ENCODE measurements at places on chromosomes 3 and 15.
A peak's percentile ranks its signal among the peaks of the same experiment; 100 is the strongest.

GRCh38 chr3:27914199-27914598 is 192.1 kb upstream of the EOMES start:
- no peak for DNase-seq

GRCh38 chr3:38552364-38552763 is 56.2 kb downstream of the EXOG start:
- no peak for DNase-seq

- no peak for DNase-seq
Measured at GRCh38 chr3:14431452-14431916, 29.1 kb downstream of the SLC6A6 start.

- no peak for DNase-seq
Measured at GRCh38 chr15:72800833-72801481, 17.4 kb upstream of the ADPGK start.

DNA sequence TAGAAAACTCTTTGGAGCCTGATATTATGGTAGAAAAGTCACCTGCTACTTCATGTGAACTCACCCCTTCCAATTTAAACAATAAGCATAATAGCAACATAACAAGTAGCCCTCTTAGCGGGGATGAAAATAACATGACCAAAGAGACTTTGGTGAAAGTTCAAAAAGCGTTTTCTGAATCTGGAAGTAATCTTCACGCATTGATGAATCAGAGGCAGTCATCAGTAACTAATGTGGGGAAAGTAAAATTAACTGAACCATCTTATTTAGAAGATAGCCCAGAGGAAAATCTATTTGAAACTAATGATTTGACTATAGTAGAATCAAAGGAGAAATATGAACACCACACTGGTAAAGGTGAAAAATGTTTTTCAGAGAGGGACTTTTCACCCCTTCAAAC is 5.1 kb upstream of the SCG5 start:
- no peak for DNase-seq

DNA sequence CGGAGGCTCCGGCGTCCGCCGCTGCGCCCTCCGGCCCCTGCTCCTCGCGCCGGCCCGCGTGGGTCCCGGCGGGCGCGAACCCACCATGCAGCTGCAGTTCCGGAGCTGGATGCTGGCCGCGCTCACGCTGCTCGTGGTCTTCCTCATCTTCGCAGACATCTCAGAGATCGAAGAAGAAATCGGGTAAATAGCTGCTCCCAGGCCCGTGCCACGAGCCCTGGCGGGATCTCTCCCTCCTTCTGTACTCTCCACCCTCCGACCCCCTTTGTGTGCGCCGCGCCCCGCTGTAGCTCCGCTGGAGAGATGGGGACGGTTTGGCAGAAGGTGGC is 263 bp downstream of the ST8SIA2 start:
- DNase-seq: no peak

DNA sequence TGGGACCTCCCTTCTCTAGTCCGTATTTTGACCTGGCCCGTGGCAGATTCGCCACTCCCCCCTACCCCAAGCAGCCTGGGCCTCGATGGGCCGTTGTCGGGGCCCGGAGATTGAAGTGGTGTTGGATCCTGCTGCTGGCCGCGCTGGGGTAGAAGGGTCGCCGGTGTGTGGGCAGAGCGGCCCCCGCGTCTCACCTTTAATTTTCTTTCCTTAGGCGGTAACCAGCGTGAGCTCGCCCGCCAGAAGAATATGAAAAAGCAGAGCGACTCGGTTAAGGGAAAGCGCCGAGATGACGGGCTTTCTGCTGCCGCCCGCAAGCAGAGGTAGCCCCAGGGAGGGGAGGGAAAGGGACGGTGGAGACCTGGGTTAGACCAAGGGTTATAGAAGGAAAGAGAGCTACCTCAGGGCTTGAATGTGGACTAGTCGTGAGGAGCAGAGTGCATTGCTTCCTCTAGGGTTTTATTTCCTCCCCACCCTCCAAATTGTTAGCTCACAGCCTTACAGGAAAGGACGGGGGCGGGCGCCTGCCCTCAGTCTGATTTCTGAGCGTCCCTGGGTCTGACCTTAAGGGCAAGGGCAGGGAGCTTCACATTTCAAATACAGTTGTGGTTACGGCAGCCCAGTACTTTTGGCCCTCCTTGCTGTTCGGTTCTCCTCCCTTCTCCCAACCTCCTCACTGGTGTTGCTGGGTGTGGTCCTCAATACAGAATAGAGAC is 799 bp downstream of the SERF2 start:
- DNase-seq: peak; percentile 63

GRCh38 chr15:90138071-90138833 is 36.0 kb upstream of the IDH2 start:
- no peak for DNase-seq

GRCh38 chr3:159877924-159878323 is 110.7 kb upstream of the IL12A start:
- DNase-seq: no peak

GRCh38 chr3:69095636-69096035 is 10.9 kb downstream of the ARL6IP5 start:
- peak; percentile 46 for DNase-seq

DNA sequence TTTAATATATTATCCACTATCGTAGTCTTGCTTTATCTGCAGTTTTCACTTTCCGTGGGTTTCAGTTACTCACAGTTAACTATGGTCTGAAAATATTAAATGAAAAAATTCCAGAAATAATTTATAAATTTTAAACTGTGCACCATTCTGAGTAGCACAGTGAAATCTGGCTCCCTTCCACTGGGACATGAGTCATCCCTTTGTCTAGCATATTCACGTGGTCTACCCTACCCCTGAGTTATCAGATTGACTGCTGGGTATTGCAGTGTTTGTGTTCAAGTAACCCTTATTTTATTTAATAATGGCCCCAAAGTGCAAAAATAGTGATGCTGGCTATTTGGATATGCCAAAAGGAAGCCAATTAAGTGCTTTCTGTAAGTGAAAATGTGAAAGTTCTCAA is 539.5 kb upstream of the AGTR1 start:
- no peak for DNase-seq

DNA sequence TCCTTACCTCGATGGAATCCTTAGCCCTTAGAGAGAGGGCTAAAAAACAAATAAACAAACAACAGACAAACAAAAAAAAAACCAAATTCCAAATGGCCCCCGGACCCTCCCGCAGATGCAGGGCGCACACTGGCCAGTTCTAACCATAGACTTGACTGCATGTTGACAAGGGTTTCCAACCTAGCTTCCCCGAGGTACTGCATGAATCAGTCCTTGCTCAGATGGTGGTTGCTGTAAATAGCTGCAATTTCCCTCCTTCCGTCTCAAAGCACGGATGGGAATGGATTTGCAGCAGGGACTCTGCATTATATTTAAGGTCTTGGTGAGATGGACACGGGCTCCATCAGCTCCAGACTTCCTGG is 162.8 kb downstream of the CD47 start:
- no peak for DNase-seq

GRCh38 chr3:193837347-193837827 is 244.4 kb downstream of the OPA1 start:
- no peak for DNase-seq

DNA sequence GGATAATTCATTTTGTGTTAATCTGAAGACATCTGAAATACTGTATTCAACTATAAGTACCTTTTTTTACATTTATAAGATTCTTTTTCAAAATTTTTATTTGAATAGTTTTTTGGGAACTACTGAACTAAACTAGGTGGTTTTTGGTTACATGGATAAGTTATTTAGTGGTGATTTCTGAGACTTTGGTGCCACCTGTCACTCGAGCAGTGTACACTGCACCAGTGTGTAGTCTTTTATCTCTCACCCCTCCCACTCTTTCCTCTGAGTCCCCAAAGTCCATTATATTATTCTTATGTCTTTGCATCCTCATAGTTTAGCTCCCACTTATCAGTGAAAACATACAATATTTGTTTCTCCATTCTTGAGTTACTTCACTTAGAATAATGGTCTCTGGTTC is 57.6 kb downstream of the CD86 start:
- DNase-seq: no peak

- DNase-seq: peak; percentile 23
Measured at GRCh38 chr15:23035964-23036566, 3.3 kb downstream of the TUBGCP5 start.

- DNase-seq: no peak
Measured at GRCh38 chr3:24678421-24678865, 183.8 kb upstream of the THRB start.

GRCh38 chr3:188002626-188003138 is 151.3 kb upstream of the LPP start:
- DNase-seq: no peak

DNA sequence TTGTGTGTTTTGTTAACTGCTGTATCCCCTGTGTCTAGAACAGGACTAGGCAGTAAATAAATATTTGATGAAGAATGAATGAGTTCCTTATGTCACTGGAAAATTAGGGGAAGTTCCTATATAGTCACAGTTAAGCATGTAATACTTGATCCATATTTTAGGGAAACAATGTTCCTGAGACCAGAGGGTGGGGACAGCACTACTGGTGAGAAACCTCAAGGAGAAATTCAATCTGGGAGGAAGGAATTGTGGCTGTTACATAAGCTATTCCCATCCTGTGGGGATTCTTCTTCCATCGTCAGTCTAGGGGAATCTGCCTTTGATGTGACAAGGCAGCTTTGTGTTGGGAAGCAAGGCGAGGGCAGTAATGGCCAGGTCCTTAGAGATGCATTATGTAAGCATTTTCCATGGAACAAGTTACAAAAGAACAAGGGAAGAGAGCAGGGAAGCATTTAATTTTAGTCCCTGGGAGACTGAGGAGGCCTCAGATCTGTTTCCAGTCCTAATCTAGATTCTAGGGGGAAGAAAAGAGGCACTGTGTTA is 219.3 kb upstream of the TTC14 start:
- DNase-seq: no peak

DNA sequence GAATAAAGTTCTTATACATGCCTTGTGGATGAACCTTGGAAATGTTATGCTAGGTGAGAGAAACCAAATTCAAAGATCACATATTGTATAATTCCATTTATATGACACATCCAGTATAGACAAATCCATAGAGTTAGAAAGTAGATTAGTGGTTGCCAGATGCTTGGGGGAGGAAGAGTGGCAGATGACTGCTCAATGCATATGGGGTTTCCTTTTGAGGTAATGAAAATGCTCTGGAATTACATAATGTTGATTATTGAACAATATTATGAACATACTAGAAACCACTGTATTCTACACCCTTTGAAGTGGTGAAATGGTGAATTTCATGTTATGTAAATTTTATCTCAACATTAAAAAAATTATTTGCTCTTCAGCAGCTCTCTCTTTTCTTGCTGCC is 100.8 kb downstream of the DHX36 start:
- DNase-seq: no peak

- no peak for DNase-seq
Measured at GRCh38 chr15:90413411-90414379, 25.7 kb downstream of the IQGAP1 start.

DNA sequence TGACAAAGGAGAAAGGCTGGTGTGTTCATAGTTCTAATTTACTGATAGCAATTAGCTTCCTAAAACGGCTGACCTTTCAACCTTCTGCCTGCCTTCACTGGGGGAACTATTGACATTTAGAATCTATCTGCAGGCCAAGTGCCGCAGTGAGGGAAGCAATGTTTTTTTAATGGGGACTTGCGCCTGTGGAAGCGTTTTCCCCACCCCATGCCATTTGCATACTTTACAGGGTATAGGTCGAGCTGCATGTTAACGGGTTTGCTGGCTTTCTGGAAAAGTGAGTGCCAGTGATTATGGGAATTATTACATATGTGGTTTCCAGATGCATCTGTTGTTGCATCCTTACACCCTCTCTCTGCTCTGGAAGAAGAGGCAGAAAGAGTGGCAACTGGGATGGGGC is 180.1 kb downstream of the RAB11A start:
- no peak for DNase-seq

- no peak for DNase-seq
Measured at GRCh38 chr3:33665294-33665693, 52.8 kb downstream of the CLASP2 start.

GRCh38 chr3:126456766-126457388 is 18.8 kb downstream of the ZXDC start:
- no peak for DNase-seq

DNA sequence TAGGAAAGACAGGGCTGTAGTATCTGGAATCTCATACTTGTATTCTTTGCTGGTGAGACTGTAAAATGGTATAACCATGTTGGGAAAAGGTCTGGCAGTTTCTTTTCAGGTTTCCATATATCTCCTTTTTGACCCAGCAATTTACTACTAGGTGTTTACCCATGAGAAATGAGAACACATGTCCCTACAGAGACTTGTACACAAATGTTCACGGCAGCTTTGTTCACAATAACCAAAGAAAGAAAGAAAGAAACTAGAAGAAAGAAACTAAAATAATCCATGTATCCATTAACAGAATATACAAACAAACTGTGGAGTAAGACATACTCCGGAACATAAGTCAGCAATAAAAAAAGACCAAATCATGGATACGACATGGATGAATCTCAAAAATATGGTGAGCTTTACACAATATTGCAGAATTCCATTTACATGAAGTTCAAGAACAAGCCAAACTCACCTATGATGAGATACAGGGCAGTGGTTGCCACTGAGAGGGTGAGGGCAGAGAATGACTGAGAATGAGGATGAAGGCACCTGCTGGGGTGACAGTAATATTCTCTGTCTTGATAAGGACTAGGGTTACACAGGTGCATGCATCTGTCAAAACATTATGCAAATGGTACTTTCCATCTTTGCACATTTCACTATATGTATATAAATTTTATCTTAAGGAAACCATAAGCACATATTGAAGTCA is 2.7 kb downstream of the RFTN1 start:
- DNase-seq: no peak

- no peak for DNase-seq
Measured at GRCh38 chr3:116517308-116517707, 72.0 kb upstream of the LSAMP start.

GRCh38 chr3:11591391-11592282 is 52.1 kb downstream of the VGLL4 start:
- no peak for DNase-seq

DNA sequence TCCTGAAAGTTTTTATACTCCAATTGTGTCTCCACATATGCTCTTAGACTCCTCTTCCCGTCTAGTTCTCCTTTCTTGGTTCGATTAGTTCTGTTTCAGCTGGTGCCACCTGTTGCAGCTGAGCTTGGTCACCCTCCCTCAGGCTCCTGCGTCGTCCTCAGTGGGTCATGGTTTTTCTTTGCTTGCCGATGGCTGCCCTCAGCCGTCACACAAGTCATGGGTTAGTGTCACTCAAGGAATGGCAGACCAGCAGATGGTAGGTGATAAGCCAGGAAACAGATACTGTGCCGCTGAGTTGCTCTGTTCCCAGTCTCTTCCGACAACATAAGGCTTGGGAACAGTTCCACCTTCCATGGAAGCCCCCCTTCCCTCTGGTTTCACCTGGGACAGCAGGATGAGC is 109.9 kb downstream of the IGF1R start:
- no peak for DNase-seq

- DNase-seq: no peak
Measured at GRCh38 chr15:57307527-57308169, 68.7 kb upstream of the CGNL1 start.

GRCh38 chr3:123488645-123489347 is 39.9 kb upstream of the ADCY5 start:
- DNase-seq: no peak

All from CD4-positive, alpha-beta T cell treated with Interferon alpha-2 for 1 hour (primary cell).